ENCODE measurements at places on chromosomes 13 and 19.
A peak's percentile ranks its signal among the peaks of the same experiment; 100 is the strongest.

GRCh38 chr19:35766571-35767104 lies 8.7 kb downstream of the PROSER3 start:
- no peak for DNase-seq

- DNase-seq = no peak
These were observed 67.9 kb downstream of the EFNB2 start for GRCh38 chr13:106467427-106468122.

- no peak for DNase-seq
These were observed 260.8 kb downstream of the EFNB2 start for GRCh38 chr13:106274551-106275203.

DNA sequence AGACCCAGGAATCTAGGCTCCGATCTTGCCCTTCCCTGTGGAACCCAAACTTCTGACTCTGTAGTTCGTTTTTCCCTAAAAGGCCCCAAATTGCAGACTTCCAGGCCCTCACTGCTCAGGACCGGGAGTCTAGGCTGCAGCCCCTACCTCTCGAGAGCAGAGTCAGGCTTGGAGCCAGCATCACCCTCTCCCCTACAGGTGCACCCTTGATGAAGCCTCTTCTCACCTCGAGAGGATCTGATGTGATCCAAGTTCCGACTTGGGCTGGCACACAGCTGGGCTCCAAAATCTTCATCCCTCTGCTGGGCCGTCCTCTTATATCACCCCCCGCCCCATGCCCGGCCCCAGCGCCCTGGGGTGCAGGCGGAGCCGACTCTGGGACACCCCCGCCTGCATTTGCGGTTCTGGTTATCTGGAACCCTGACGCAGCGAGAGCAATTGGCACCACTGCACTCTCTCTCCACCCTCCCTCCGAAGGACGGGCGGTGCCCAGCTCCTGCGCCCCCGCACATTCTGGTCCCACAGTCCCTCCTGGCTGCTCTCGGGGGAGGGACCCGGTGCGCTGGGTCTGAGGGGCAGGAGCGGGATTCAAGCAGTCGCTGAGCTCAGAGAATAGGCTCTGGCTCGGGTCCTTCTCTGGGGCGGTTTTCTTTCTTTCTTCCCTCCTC lies at the start of gene KLK7:
Gene KLK7, minus strand, starts transcription at position 293 of the 668 bp plus-strand sequence. CDS start 1,518 bp downstream, outside the sequence.
- no peak for DNase-seq

DNA sequence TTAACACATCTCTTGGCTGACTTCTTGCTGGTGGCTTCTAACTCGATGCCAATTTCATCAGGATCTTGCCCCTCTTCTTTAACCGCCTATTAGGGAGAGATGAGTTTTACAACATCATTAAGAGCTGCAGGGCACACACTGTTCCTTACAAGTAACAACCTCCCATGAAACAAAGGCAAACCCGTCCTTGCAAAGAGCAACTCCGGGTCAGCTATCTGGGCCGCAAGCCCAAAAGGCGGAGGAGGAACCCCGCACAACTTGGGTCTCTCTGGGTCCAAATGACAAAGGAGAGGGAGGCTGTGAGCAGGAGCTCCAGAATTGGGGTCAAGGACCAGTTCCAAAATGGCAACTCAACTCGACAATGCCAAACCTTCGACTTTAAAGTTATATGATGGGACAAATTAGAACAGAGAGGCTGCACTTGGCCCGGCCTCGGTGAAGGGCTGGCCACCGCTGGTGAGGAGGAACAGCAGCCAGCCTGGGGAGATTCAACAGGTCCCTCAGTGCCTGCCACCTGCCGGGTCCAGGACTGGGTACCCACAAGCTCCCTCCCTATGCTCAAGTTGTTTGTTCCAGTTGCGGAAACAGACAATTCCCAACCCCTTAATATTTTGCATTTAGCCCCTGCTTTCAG lies 1.1 kb downstream of the SAFB2 start:
- DNase-seq = no peak

GRCh38 chr19:4366666-4367335 lies 23.4 kb downstream of the MPND start:
- no peak for DNase-seq

DNA sequence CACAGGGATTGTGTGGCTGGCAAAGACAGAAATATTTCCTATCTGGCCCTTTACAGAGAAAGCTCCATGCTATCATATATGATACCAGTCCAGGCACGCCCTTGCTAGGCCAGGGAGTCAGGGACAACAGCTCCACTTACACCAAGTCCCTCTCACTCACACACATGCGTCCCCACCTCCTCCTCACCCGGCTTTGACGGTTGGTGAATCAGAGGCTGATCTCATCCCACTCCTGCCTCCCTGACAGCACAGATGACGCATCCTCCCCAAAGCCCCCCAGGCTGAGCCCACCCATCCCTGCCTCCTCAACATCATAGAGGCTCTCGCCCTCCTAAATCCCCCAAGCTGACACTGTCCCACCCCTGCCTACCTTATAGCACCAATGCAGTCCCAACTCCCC lies 62.7 kb downstream of the F2RL3 start:
- no peak for DNase-seq

DNA sequence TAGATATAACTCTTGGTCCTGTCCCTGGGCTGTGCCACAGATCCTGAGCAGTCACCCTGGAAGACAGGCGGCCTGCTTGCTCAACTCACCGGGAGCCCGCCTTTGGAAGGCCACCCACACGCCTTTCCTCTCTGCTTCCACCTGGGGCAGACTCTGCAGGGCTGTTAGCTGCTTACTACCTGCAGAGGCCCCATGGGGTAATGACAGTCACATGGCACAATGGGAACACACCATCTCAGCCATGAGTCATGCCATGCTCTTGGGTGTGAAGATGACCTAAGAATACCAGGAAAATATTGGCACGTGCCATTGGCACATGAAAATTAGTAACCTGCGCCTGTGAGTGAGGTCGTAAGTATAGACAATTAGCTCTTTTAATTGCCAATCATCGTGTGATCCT lies 108.6 kb downstream of the COL4A2 start:
- DNase-seq = peak; percentile 30

DNA sequence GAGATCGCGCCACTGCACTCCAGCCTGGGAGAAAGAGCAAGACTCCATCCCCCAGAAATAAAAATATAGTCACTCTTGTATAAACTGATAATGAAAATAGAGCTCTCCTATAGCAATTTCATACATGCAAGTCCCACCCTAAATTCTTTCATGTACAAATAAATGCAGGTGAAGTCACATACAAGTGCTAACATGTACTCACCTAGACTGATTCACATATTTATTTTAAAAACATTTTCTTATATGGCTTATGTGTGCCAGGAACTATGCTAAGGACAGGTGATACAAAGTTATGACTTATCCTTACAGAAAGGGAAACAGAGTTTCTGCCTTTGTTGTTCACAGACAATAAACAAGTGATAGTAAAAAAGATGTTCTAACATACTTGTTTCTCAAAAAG lies 32.0 kb downstream of the USP12 start:
- DNase-seq = no peak

DNA sequence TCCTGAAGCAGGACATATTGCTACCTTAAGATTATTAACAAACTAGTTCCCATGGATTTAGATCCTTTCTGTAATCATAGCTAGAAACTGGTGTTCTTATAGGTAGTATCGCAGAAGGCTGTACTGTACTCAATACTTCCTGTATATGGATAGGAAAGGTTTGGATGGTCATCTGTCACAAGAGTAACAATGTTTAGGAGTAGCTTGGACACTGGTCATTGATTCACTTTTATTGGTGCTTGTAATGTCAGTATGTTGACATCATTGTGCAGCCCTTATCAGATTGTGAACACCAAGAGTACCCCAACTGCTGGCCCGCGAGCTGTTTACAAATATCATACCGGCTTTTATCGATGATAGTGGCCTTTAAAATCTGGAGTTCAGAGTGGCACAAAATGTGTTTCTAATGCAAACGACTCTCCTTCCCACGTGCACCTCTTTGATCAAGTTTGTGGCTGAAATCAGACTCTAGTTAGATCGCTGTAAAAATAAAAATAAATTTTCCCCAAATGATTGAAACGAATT lies 605 bp upstream of the CDK8 start:
- no peak for DNase-seq

GRCh38 chr13:39091586-39091985 lies 53.3 kb downstream of the NHLRC3 start:
- no peak for DNase-seq

DNA sequence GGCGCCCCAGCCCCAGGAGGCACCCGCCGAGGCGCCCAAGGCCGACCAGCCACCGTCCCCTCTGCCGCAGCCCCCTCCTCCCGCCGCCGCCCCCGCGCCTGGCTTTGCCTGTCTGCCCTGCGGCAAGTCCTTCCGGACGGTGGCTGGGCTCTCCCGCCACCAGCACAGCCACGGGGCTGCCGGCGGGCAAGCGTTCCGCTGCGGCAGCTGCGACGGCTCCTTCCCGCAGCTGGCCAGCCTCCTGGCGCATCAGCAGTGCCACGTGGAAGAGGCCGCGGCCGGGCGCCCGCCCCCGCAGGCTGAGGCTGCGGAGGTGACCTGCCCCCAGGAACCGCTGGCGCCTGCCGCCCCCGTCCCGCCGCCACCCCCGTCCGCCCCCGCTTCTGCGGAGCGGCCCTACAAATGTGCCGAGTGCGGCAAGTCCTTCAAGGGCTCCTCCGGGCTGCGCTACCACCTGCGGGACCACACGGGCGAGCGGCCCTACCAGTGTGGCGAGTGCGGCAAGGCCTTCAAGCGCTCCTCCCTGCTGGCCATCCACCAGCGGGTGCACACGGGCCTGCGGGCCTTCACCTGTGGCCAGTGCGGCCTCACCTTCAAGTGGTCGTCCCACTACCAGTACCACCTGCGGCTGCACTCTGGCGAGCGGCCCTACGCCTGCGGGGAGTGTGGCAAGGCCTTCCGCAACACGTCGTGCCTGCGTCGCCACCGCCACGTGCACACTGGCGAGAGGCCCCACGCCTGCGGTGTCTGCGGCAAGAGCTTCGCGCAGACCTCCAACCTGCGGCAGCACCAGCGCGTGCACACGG lies 2.6 kb upstream of the NAT14 start:
- DNase-seq = no peak

GRCh38 chr13:85864963-85865530 lies 65.8 kb upstream of the SLITRK6 start:
- DNase-seq = no peak

- no peak for DNase-seq
These were observed 12.7 kb upstream of the TNFSF14 start for GRCh38 chr19:6682607-6683128.

All from NK-92 treated with Interleukin-12 subunit alpha and Interleukin-12 subunit beta, amount 100 ng/mL, for 24 hours (cell line).